ENCODE measurements at places on chromosomes 1 and 21.

DNA sequence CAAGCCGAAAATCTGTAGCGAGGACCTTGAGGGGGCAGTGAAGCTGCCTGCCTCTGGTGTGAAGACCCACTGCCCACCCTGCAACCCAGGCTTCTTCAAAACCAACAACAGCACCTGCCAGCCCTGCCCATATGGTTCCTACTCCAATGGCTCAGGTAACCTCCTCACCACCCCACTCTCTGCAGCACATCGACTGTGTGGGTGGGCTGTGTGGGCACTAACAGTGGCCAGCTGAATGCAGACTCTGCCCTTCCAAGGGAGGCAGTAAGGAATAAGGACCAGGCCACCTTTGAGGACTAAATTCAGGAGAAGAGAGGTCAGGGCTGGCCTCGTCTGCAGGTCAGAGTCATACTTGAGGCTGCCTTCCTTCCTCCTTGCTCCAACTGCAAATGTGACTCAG lies 25.5 kb upstream of the SARS1 start:
- no peak for DNase-seq

DNA sequence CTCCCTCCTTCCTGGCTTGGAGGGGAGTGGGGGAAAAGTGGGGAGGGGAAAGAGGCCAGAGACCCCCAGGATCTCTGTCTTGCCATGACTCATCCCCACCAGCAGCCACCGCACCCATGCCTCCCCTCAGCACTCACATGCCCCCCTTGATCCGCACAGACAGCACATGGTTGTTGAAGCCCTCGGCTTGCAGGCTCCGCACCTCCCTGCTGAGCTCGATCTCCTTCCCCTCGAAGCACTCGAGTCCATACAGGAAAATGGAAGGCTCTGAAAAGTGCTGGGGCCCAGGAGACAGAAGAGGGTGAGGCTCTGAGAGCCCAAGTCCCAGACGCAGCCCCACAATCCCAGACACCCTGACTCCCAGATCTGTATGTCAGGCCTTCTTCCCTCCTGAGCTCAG lies 10.8 kb downstream of the CD52 start:
- no peak for DNase-seq

DNA sequence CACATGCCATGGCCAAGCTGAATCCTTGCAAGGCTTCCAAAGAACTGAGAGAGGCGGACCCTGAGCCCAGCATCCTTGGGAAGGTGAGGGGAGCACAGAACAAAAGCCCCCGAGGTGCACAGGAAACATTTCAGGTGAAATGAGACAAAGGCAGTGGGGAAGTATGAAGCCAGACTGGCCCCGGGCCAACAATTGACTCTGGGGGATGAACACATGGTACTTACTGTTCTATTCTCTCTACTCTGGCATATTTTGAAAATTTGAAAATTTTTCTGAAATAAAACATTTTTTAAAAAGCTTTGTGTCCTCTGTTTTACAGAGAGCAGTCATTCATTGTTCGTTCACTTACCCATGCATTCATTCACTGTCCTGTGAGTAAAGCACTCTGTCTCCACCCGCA lies 77.7 kb downstream of the GRIK3 start:
- no peak for DNase-seq

DNA sequence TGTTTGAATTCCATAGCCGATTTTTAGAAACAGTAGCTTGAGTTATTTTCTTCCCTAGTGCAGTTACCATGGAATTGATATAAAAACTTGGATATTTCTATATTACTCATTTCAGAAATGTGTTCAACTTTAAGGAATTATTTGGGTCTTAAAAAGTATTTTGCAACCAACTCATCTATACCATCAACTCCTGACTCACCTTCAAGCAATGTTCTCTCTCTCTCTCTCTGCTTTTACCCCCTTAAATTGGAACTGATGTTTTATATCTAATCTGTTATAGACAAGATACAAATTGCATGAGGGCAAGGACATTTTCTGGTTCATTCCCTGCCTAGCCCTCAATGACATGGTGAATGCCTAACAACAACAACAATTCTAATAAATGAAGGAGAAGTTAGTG lies 214.7 kb upstream of the NRIP1 start:
- no peak for DNase-seq

GRCh38 chr1:226438007-226438406 lies 30.1 kb upstream of the PARP1 start:
- no peak for DNase-seq

DNA sequence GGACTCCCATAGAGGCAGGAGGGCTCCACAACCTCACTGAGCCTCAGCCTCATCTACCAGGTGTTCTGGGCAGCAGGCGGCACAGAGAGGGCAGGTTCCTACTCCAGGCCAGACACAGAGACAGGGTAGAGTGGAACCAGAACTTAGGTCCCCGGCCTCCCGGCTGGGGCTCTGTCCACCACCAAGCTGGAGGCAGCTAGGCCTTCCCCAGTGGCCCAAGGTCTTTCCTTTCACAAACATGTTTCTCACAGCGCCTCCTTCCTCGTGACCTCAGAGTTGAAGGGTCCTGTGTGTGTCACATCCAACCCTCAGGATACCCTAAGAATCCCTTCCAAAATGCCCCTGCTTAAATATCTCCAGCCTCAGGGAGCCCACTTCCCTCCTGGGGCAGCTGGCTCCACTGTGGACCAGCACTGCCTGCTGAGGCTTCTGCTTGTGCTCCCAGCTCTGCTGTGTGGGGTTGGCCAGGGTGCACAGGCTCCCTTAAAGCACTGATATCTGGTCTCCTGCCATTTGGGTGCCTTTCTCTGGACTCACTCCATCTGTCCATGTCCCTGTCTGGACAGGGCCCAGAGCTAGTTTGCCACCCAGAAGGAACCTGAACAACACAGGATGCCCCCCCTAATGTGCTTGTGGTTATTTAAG lies 33.2 kb upstream of the MAGOH start:
- DNase-seq: no peak

GRCh38 chr1:56464294-56464693 lies 115.1 kb downstream of the PLPP3 start:
- DNase-seq: no peak

- peak; percentile 11 for DNase-seq
Measured at GRCh38 chr1:7938070-7938469, 2.6 kb downstream of the TNFRSF9 start.

DNA sequence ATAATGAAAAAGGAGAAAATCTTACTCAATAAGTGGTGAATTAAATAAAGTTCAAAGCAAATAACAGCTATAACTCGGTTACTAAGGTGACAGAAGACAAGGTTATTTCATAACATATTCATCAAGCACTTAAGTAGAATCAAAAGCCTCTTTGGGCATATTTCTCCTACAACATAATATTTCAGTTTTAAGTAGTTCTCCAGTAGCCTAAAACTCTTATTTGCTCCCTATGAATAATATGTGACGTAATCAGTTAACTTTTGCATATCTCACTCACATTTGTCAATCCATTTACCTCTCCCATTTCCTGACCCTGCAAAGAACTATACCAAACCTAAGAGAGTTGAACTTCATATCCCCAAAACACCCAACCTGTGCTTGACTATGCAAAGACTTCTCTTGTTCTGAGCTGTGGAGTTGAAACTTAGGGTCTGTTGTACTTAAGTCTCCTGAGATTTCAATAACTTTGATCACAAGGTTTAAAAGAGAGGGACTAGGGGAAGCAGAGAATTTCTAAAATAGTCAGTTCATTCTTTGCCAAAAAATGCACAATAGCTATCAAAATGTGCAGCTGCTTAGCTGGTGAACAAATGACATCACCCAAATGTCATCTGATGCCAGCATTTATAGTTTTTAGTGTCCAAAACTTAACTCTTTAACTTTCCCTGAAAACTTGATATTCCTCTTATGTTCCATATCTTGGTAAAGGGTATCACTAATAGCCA lies 37.2 kb downstream of the TTLL7 start:
- no peak for DNase-seq

DNA sequence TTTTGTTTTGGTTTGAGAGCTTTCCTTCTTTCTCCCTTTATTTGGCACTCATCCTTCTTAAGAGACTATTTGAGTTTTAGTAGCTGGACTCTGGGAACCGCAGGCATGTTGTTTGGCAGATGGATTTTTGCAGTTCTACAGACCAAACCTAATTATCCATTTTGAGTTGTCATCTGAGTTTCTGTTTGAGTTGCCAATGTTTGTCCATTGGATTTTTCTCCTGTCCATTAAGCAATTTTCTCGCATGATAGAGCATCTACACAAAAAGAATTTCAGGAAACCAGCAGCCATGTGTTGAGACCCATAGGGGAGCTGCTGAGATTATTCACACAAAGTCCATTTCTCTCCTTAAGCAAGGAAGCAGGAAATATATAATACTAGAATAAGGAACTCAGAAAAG lies 17.2 kb upstream of the CXADR start:
- DNase-seq: no peak

GRCh38 chr1:101239095-101240040 lies 2.5 kb downstream of the S1PR1 start:
- peak; percentile 43 for DNase-seq

DNA sequence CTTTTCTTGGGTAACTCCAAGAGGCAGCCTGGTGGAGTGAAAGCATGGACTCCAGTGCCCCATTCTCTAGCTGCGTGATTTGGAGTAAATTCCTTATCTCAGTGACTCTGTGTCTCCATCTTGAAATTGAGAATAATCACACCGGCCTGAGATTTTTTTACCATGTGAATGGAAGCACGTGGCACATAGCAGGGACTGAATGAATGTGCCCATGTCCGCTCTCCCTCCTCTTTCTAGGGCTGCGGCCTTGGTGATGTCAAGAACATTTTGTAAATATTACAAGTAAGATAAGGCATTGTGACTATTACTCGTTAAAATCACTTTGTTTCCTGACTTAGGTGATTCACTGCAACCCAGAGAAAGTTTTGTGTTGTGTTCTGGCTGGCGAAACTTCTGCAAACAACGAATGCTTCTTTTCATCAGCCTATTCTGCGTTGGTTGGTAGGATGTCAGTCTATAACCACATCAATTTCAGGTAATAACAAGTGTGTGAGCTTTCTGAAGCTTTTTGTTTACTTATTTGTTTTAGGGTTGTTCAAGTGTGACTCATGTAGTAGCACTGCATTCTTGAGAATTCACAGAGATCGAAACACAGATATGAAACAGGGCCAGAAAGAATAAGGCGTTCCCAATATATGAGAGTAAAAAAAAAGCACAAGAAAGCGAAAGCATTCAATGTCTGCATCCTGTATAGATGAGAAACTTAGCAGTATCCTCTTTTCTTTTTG lies 135.7 kb upstream of the SLC45A1 start:
- no peak for DNase-seq

DNA sequence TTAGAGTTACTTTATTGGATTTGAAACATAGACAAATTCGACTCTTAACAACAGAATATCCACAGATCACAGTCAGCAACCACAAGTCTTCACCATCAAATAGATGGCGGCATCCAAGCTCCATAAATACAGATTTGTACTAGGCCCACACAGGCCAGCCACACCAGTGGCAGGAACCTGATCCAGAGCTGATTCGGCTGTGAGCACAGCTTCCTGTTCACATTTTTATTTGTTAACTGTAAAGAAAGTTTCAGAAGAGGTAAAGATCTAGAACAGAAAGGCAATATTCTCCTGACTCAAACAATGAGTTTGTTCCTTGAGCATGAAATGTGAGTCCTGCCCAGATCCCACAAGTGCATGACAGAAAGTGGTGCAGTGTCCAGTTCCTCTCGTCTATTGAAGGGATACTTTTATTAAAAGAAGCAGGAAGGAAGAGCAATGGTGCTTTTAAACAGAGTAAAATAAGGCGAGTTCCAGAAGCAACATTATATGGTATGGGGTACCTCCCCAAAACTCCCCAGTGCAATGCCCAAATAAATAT lies 205.8 kb downstream of the SLC45A1 start:
- no peak for DNase-seq

DNA sequence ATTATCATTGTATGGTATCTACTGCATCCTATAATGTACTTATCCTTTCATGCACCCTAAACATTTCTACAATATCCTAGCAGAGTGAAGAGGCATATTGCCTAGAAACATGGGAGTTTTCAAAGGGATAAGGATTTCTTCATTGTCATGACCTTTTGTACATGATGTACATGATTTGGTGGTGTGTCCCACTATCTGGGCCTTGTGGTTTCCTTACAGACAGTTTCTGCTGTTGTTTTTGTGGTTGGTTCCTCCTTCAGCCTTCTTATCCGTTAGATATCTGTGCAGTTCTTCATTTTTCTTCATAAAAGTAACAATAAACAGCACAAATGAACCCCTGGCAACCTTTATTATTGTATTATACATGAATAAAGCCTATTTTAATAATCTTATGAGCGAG lies 70.4 kb upstream of the BACH1 start:
- no peak for DNase-seq

DNA sequence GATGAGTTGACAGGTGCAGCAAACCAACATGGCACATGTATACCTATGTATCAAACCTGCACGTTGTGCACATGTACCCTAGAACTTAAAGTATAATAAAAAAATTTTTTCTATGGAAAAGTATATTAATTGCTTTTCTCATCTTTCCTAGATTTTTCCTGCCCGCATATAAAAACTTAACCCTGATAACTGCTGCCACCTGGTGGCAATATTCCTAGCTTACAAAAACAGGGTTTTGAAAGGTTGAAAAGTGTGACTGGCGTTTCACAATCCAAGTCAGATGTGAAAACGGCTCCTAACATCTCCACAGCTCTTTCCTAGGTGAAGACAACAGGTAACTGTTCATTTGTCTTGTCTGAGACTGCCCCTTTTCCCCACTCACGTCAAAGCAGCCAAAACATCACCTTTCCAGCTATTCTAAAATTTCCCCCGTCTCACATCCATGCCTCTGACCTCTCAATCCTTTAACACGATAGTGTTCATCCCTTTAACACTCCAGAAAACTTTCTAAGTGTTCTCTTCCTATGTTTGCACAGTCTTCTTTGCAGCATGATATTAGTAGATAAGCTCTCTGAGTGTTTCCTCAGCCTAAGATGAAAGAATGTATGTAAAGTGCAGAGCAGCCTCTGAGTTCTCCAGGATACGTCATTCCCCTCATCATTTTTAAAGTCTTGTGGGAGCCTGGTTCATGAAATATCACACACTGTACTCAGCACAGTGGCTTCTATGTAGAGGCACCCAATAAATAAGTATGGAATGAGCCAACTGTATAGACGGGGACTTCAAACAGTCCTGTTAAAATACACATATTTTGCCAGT lies 27.5 kb downstream of the OVGP1 start:
- peak; percentile 39 for DNase-seq

GRCh38 chr1:171113382-171113781 lies 22.7 kb downstream of the FMO3 start:
- no peak for DNase-seq

GRCh38 chr1:9621032-9621431 lies 30.5 kb upstream of the PIK3CD start:
- no peak for DNase-seq

- no peak for DNase-seq
Measured at GRCh38 chr1:221921936-221922335, 180.0 kb upstream of the DUSP10 start.
